ENCODE measurements at places on chromosomes 13 and 19.

GRCh38 chr13:29976535-29976934 is 126.1 kb upstream of the UBL3 start:
- DNase-seq, result no peak

DNA sequence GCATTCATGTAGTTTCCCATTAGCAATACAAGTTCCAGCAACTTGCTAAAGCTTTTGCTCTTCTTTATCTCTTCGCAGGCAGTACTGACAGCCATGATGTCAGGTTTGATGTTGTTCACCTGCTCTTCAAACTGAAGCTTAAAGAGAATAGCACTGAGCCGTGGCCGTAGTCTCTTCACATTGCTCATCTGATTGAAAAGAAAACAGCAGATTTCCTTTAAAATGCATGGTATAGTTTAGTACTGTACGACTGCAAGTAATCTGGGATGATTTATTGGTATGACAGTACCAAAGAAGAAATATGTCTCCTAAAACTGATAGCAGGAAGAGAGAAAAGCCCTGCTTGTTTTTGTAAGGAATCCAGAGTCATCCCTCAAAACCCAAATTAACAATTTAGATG is 284.4 kb downstream of the DIAPH3 start:
- DNase-seq, result no peak

DNA sequence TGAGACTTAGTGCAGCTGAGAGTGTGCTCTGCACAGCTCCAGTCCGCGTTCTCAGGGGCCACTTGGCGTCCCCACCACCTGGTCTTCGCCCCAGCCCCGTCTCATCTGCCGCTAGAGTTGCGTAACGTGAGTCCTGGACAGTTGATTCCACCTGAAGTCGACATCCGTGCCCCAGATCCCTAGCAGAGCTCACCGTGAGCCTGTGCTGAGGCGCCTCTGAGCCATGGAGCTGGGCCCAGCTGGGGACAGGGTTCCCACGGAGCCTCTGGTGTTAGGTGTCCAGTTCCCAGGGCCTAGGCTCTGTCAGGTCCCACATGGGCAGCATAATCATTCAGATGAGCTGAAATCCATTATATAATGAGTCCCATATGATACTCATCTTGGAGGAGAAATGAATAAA is 147.1 kb upstream of the SOX1 start:
- no peak for DNase-seq

- no peak for DNase-seq
Observed at GRCh38 chr19:10471909-10472308, 31.2 kb downstream of the KEAP1 start.

DNA sequence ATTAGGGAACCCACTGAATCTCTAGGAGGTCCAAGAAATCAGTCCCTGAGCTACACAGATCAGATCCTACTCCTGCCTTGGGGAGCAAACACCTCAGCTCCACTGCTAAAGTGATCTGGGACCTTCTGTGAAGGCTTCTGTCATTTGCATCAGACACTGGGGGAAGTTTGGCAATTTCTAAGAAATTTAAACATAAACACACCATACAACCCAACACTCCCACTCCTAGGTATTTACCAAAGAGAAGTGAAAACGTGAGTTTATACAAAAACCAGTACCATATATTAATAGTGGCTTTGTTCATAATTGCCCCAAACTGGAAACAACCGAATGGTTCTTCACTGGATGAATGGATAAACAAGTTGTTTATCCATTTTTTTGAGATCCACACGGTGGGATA is 7.3 kb upstream of the TYROBP start:
- no peak for DNase-seq

GRCh38 chr13:28147495-28147894 is 9.2 kb downstream of the PAN3 start:
- DNase-seq, result no peak

- no peak for DNase-seq
Observed at GRCh38 chr13:95258619-95259194, 42.5 kb downstream of the ABCC4 start.

- DNase-seq, result no peak
Observed at GRCh38 chr19:33956941-33957340, 160.3 kb downstream of the KCTD15 start.

- peak; percentile 32 for DNase-seq
Observed at GRCh38 chr13:106493533-106494220, 41.8 kb downstream of the EFNB2 start.

DNA sequence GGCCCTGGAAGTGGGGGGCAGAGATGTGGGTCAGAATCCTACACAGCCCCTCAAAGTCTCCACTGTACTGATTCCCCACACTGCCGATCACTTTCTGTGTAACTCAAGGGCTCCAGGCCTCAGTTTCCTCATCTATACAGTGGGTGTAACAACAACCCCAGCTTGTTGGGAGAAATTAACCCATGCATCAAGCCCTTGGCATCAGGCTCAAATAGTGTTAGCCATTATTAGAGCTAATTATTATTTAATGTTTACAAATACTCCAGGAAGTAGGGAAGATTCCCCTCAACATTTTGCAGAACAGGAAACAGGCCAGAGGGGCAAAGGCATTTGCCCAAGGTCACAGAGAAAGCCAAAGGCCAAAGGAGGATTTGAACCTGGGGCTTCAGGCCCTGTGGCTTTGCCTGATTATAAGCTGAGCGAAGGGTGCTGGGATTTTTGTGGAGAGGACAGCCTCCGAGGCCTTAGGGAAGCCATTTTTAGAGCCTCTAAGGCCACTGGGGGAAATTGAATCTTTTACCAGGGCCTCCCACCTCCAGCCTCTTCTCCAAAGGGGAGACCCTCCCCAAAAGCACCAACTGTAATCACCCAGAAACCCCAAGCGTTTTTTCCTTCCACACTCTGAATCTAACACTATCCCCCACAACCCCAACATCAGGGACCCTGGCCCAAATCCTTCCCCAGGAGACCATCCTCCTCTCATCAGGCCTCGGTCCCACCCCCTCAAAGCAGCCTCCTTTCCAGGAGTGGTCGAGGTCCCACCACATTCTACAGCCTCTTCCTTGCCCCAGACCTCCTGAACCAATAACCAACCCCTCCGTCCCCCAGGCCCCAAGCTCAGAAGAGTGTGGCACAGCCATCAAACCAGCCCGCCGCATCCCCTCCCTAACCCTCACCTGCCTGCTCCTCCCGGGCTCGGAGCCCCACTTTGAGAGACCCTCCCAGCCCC is 1.1 kb downstream of the FKBP8 start:
- no peak for DNase-seq

GRCh38 chr19:33111587-33111986 is 20.3 kb upstream of the WDR88 start:
- DNase-seq, result no peak

- DNase-seq, result no peak
Observed at GRCh38 chr13:42832341-42833096, 51.1 kb downstream of the FAM216B start.

DNA sequence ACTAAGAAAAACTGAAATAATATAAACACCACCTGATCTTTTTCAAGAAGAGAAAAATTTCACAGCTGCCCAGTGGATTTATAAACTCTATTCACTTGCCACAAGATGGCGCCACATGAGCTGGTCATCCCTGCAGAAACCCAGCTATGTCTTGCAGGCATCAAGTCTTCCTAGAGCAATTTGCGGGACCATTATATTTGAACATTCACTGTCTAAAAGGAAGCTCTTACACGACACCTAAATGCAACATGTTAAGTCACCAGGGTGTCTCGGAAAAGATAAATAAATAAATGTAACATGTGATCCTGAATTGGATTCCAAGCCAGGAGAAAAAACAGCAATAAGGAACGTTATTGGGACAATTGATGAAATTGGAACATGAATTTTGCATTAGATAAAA is 20.3 kb upstream of the AKT2 start:
- peak; percentile 82 for DNase-seq

- DNase-seq, result no peak
Observed at GRCh38 chr19:10872546-10873107, 1.3 kb downstream of the CARM1 start.

DNA sequence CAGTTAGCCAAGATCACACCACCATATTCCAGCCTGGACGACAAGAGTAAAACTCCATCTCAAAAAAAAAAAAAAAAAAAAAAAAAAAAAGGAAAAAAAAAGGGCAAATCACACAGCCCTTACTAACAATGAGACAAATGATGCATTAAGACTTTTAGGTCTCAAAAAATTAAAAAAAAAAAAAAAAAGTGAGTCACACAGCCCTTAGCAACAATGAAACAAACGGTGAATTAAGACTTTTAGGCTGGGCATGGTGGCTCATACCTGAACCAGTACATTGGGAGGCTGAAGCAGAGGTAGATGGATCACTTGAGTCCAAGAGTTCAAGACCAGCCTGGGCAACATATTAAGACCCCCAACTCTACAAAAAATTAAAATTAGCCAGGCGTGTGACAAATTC is 32.4 kb upstream of the EIF3G start:
- no peak for DNase-seq

DNA sequence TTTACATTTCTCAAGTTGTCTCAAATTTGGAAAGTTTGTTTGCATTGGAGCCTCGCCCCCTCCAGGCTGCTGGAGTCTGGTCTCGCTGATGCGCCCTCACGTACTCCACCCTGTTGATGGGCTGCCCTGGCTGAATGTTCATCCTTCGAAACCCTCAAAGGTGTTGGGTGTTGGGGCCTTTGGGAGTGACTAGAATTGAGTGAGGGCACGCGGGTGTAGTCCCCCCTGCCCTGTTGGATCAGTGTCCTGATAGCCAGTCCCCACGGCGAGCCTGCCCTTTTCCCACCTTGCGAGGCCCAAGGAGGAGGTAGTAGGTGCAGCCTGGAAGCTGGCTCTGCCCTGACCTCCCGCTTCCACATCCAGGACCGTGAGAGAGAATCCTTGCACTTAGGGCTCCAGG is 14.8 kb downstream of the TFDP1 start:
- no peak for DNase-seq

DNA sequence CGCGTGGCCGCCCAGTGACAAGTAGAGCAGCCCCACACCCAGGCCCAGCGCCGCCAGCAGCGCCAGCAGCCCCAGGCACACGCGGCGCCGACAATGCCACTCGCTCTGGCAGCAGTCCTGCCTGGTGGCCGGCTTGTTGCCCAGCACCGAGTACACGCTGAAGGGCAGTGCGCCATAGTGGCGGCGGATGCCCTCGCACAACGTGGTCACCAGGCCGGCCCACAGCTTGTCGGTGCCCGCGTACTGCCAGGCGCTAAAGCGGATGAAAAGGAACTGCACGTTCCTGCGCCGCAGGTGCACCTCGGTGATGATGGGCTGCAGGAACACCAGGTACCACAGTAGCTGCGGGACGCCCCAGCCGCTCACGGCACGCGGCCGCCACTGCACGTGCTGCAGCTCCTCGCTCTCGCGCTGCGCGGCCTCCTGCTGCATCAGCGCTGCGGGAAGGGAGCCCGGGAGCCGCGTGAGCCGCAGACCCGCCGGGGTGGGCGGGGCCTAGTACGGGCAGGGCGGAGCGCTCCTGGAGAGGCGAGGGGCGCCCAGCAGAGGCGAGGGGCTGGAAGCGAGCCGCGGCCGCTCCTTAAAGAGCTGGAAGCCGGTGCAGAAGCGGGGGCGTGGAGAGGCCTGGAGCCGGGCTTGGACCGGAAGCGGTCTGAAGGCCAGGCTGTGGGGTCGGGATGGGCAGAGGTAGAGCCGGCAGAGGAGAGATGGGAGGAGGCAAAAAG is 7.3 kb downstream of the NKPD1 start:
- peak; percentile 49 for DNase-seq

DNA sequence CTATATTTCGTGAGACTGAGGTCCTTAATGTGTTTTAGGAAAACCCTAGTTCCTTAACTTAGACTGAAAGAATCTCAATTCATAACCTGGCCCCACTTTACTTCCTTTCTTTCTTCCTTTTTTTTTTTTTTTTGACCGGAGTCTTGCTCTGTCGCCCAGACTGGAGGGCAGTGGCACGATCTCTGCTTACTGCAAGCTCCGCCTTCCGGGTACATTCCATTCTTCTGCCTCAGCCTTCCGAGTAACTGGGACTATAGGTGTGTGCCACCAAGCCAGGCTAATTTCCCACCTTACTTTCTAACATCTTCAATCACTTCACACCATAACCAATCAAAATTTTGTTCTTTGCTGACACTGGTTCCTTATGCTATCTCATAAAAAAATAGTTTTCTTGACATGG is 2097.0 kb downstream of the PCDH9 start:
- no peak for DNase-seq

- DNase-seq, result no peak
Observed at GRCh38 chr19:33468361-33469170, 53.0 kb downstream of the PEPD start.

DNA sequence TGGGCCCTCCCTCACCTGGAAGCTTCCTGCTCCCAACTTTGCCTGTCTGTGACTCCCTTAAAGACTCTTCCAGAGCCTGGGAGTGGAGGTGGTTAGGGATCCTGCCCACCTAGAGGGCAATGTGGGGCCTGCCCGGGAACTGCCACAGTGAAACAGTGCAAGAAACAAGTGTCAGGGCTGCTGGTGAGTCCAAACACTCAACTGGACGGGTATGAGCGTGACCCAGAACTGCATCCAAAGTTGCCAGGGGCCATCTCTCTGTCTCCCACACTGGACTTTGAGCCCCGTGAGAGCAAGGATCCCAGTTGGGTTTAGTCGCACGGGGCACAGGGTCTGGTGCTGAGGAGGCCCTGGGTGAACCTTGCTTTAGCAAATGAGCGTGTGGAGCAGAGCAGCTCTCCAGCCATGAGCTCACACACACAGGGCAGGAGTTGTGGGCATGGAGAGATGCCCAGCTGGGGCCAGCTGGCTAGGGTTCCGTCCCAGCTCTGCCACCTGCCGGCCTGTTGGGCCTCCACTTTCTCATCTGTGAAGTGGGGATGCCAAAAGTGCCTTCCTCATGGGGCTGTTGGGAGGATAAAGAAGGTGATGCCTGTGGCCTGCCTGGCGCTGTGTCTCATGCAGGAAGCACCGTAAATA is 2.8 kb upstream of the NUMBL start:
- DNase-seq, result no peak

Data from midbrain (tissue), 1 donor.